RWPE2 (cell line): ENCODE measurements at places on chromosomes 2 and 18.

GRCh38 chr2:197885587-197885986, 81.2 kb downstream of the PLCL1 start:
- no peak for DNase-seq

DNA sequence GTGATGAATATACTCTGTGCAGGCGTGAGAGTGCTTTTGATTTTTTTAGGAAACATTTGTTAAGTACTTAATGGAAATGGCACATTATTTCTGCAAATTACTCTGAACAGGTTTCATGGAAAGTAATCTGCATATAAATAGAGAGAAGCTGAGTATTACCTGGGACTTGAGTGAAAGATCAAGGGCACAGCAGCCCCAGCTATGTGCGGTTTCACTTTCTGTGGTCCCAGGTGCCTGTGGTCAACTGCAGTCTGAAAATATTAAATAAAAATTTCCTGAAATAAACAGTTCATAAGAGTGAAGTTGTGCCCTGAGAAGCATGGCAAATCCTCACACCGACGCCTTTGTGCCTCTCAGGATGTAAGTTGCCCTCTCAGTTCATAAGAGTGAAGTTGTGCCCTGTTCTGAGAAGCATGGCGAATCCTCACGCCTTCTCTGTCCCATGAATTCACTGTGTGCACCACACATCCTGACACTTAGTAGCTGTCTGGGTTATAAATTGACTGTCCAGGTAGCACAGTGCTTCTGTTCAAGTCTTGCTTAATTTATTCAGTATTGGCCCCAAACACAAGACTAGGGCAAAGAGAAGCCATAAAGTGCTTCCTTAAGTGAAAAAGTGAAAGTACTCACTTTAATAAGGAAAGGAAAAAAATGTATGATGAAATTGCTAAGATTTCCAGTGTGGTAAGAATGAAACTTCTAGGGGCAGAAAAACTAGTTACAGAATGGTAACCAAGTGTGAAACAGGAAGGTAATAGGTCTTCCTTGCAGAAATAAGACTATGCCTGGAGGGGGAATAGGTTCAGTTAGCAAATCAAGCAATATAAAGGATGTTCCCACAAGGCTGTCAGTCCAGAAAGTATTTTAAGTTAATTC, 4.3 kb upstream of the SNTG2 start:
- no peak for DNase-seq

DNA sequence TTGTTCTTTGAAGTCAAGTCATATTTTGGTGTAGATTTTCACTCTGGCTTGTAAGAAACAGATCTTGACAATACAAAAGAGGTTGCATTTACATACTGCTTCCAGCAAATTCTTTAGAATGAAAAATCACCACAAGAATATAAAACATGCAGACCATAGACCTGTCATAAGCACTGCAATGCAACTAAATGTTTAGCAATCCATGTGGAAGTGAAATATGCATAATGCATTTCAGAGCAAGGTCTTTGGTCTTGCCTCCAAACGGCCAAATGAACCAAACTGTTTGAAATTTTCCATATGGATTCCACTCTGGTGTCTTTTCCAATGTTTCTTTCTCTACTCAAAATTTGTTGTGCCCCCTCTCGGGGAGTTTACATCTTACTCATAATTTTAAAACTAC, 271.0 kb upstream of the CDH20 start:
- no peak for DNase-seq

DNA sequence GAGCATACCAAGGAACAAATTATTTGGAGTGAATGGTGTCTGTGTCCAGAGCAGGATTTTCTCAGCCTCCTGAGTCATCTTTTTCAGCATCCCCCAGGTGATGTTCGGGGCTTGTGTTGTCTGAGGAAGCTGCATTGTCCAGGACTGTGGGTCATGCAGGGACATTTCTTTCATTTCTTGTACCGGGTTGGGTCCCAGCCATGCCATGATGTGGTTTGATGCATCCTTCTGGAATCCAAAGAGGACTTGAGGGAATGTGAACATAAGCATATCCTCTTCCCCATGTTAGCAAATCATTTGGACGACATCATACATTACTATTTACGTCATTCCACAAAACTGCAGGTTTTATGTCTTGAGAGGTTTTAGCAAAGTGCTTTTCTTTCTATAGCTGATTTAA, 797.8 kb downstream of the CCDC85A start:
- no peak for DNase-seq

DNA sequence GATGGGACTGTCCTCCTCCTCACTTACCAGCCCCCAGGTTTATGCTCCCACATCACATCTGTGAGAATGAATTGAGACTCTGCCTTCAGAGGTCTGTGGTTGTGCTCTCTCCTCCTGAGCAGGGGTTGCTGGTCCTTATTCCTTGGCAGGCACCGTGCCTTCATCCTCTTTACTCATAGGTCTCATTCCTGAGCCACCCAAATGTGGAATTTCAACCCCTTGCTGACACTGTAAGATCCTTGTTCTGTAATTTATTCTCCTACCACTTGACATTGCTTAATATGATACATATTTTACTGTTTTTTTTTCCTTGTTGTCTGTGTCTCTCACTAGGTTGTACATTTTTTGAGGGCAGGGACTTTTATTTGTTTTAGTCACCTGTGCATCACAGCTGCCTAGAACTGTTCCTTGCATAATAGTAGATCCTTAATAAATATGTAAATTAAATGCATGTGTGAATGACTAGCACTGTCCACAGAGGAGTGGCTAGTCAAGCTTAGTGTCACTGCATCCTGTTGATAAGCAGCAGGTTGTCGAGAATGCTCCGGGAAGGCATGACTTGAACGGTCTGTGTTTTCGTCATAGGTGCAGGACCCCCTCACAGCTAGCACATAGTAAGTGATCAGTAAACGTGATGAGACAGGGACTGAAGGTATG, 180.6 kb downstream of the ZNF407 start:
- DNase-seq: no peak

DNA sequence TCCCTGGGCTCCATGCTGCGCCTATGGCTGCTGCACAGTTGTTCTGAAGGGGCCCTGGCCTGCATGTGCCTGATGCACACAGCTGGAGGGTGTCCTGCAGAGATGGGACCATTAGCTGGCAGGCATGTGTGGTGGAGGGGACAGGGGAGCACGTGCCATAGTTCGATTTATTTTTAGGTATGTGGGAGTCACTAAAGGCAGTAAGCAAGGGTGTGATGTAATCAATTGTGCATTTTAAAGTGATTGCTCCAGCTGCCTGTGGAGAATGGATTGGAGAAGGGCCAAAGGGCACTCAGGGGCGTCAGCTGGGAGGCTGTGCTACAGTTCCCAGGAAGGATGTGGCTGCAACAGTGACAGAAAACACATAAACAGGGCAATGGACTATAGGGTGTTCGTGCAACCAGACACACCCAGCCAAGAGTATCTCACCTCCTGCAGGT, 205.1 kb downstream of the ARL4C start:
- DNase-seq: no peak

DNA sequence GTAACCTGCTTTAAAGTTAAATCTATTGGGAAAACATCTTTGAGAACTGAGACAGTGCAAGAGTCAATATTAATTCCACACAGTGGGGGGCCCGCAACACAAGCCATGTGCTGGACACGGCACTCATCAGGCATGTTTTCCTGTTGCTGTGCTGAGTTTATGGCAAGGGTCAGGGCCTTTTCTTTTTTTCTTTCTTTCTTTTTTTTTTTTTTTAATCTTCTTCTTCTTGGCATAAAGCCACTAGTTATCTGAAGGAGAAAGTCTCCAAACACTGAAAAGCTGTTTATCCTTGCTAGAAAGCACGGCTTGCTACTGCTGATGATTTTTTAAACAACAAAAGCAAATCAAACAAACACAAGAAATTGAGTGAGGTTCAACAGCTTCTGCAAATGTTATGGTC, 252.1 kb downstream of the ZNF521 start:
- DNase-seq: no peak

DNA sequence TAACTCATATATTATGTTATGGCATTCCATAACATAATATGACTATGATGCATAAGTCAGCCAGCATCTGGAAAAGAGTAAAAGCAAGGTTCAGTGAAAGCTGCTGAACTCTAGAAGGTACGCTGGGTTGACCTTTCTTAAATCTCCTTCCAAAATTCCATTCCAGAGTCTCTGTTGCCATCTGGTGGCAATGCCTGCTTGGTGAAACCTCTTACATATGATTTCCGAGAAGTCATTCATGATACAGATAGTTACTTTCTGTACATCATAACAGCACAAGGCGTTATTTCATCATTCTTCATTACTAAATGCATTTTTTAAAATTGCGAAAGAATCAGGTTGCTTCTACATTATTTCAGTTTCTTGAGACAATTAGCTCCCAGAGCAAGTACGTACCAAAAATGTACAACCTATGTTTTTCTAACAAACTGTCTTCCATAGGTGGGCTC, 7.0 kb upstream of the EPG5 start:
- DNase-seq: no peak

- peak; percentile 85 for DNase-seq
Observed at GRCh38 chr2:85409845-85410583, at the start of gene CAPG. CAPG (minus strand) TSS chr2:85410366; CDS start chr2:85402145, 8,221 bp downstream.

GRCh38 chr2:126839796-126840195, 58.9 kb upstream of the TEX51 start:
- no peak for DNase-seq

DNA sequence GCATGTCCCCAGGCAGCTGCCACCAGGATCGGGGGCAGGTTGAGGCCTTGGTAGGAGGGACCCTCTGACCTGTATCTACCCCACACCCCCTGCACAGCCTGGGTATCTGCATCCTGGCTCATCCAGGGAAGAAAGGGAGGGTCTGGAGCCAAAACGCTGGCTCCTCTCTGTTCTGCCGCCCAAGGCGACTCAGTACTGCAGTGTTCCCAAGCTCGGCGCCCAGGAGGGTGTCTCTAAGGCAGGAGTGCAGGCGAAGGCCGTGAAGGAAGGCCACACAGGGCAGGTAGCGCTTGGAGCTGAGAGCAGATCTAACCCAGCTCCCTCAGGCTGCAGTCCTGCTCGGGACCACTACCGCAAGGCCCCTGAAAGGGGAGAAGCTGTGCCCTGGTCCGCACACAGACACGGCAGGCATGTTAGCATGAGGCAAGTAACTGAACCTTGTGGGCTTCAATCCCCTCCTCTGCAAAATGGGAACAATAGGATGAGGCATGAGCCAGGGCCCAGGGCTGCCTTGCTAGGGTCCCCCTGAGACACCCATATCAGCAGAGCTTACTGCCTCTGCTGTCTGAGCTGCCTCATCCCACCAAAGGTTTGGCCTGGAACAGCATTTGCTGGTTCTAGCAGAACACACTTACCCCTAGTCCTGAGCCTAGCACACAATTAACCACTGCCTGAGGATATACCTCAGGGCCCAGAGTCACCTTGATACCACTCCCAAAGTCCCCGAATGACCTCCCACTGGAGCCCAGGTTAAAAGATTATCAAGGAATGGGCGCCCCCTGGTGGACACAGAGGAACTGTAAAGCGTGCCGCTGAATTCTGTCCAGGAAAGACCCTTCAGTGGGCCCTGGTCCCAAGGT, 6.5 kb downstream of the PTMA start:
- DNase-seq: no peak

- DNase-seq: no peak
Observed at GRCh38 chr2:141306368-141306767, 824.4 kb downstream of the LRP1B start.

DNA sequence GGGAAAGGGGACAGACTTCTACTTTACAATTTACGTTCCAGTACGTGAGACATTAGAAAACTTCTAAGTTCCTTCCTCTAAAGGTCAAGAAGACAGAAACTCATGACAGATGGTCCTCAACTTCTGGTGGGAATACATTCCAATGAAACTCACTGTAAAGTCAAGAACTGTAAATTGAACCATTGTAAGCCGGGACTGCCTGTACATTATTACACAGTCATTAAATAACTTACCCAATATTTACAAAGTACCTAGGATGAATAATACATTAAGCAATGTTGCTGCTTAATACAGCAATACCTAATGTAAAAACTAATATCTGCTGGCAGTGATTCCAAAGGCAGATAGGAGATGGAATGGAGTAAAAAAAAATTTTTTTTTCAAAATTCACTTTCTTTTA, 51.9 kb downstream of the CDH2 start:
- no peak for DNase-seq

DNA sequence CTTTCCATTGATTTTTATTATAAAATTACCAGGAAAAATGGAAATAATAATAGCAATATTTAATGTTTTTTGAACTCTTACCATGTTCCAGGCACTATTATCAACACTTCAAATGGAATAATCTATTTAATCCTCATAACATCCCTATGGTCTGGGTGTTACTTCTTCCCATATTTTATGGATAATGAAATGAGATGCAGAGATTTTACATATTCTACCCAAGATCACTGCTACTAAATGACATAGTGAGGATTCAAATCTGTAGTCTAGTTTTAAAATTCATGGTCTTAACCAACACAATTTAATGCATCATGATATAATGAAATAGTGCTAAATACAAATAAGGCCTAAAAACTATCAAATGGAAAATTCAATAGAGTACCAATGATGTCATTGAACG, 70.4 kb upstream of the COL3A1 start:
- DNase-seq: no peak

GRCh38 chr2:37378411-37378810, 34.0 kb downstream of the QPCT start:
- no peak for DNase-seq

- DNase-seq: no peak
Observed at GRCh38 chr18:48777744-48778116, 173.0 kb downstream of the SMAD7 start.

- DNase-seq: no peak
Observed at GRCh38 chr2:233681521-233682099, at the start of gene UGT1A7. UGT1A7 (plus strand) TSS chr2:233681901; CDS start chr2:233681938, 37 bp downstream.

DNA sequence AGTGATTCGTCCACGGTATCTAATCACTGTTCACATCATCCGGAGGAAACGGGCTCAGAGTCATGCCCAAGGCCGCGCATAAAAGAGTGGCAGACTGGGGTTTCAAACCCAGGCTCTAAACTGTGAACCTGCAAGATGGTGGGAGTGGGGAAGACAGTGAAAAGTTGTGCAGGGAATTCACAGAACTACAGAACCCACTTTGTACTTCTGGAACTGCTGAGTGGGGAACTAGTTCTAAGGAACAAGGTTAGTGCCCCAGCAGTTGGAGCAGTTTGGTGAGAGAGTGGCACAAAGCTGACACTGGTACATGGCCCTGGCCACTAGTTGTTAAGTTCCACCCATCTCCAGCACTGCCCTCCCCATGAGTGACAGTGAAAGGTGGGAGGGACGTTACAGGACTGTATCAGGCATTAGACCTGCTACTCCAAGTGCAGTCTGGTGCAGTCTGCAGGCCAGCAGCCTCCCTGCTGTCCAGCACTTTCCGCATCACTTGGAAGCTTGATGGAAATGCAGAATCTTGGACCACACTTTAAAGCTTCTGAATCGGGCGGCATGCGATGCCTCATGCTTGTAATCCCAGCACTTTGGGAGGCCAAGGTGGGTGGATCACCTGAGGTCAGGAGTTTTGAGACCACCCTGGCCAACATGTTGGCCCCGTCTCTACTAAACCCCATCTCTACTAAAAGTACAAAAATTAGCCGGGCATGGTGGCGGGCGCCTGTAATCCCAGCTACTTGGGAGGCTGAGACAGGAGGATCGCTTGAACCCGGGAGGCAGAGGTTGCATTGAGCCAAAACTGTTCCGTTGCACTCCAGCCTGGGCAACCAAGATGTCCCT, 47.3 kb downstream of the C2orf42 start:
- no peak for DNase-seq

GRCh38 chr18:37953876-37954275, 388.3 kb upstream of the CELF4 start:
- DNase-seq: no peak

GRCh38 chr18:61413396-61413795, 80.2 kb downstream of the CDH20 start:
- DNase-seq: no peak

- no peak for DNase-seq
Observed at GRCh38 chr2:150513647-150514046, 26.2 kb upstream of the RND3 start.

GRCh38 chr18:63831080-63831788, 56.0 kb downstream of the SERPINB7 start:
- DNase-seq: no peak
